Suprapubic skin (tissue), 4 donors: ENCODE measurements at places on chromosomes 2 and 18.

- no peaks in the 10 kb centered on the region for H3K27me3 ChIP-seq
- no peak overlapping the region for H3K27ac ChIP-seq
- DNase-seq: no peak
- H3K36me3 ChIP-seq: no peaks in the 10 kb centered on the region
- no peaks in the 10 kb centered on the region for H3K4me1 ChIP-seq
Observed at GRCh38 chr2:166942377-166942776, 54.1 kb downstream of the XIRP2 start.

DNA sequence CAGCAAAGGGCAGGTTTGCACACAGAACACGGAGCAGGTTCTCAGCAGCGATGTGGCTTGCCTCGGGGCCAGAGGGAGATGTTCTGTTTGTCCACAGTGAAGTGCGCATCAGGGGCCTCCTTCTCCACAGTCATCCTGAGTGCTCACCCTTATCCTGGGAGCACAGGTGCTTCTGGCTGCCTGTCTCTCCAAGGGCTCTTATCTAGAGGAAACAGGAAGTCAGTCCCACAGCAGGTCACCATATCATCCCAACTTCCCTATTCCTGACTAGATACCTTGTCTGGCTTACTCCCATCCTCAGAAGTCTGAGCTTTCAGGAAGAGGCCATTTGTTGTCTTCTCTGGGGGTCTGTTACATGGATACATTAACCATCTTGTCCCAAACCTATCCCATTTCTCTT is at the start of gene CD207:
CD207 (minus strand) TSS at position 174 of the 400 bp plus-strand sequence; CDS start at position 134, 40 bp downstream.
- H3K36me3 ChIP-seq: no peaks in the 10 kb centered on the region
- no peak within 1 kb of the TSS for H3K4me3 ChIP-seq
- DNase-seq: no peak
- peaks cover 10% of the 10 kb centered on the region for H3K27me3 ChIP-seq
- H3K27ac ChIP-seq: no peak within 1 kb of the TSS

- no peaks in the 10 kb centered on the region for H3K27me3 ChIP-seq
- no peak for DNase-seq
- no peak overlapping the region for H3K4me3 ChIP-seq
- no peak overlapping the region for H3K27ac ChIP-seq
- no peaks in the 10 kb centered on the region for H3K36me3 ChIP-seq
Observed at GRCh38 chr2:98502556-98503335, 58.1 kb downstream of the INPP4A start.

- peaks cover 7% of the 10 kb centered on the region for H3K4me1 ChIP-seq
- DNase-seq: peak; percentile 24
- no peak overlapping the region for H3K4me3 ChIP-seq
- H3K27me3 ChIP-seq: no peaks in the 10 kb centered on the region
Observed at GRCh38 chr18:58391932-58392323, 237.0 kb downstream of the ALPK2 start.

GRCh38 chr2:159042115-159042850 is 73.8 kb downstream of the TANC1 start:
- no peak overlapping the region for H3K4me3 ChIP-seq
- peak overlapping the region; percentile 78 for H3K27ac ChIP-seq
- peaks cover 3% of the 10 kb centered on the region for H3K36me3 ChIP-seq
